Natural killer cell (primary cell): ENCODE measurements at places on chromosomes 2 and 18. TPM values are rescaled to one million over a fixed set of nuclear protein-coding genes. Genes with fewer than 3 reads are reported as not detected.

PRKAG3 gene
- total RNA-seq = not detected

SOX11 gene
- total RNA-seq = not detected

TMEM150A gene
- total RNA-seq = 10.4 TPM

CIB4 gene
- not detected for total RNA-seq

IL36B gene
- total RNA-seq = not detected

GAL3ST2 gene
- total RNA-seq = not detected

DNA sequence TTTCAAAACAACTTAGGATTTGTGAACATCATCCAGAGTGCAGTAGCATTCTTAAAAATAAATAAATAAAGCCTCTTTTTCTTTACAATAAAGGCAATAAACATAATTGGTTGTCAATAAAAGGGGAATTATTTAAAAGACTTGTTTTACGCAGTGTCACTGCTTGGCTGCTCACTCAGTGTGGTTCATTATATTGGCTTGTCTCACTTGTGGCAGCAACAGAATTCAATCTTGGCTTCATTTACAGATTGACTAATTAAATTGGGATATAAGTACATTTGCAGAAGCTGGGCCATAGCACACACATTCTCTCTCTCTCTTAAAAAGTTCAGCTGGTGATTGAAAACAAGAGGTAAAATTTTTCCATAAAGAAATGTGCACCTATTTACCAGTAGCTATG is 1027.6 kb downstream of the LRP1B start:
- no peaks in the 10 kb centered on the region for H3K4me1 ChIP-seq
- no peak overlapping the region for H3K27ac ChIP-seq
- no peak for DNase-seq
- no peaks in the 10 kb centered on the region for H3K36me3 ChIP-seq

DNA sequence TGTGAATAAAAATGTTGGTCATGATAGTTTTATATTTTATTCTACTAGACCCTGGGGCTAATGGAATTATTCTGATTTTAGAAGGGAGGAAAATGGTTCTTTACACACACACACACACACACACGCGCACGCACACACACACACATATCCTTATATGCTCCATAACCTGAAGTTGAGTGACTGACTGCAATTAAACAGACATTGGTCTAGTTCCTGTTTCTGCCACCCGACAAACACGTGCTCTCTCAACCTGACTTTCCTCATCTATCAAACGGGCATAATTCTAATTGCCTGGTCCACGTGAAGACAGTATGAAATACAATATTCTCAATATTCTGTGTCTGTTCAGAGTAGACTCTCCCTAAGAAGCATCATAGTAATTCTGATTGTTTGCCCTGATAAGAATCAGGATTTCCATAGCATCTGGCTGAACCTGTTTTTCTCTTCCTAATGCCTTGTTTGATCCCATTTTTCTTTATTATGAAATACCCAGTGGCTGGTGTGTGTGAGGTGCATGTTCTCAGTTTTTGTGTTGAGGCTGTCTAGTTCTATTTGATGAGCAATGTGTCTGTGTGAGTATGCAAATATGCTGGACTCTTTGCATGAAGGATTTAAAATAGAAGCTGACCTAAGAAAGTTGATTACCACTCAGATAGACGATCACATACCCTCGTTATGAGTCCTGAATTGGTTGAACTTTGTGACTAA is 51.0 kb downstream of the SETBP1 start:
- H3K27ac ChIP-seq = no peak overlapping the region
- no peak overlapping the region for H3K4me3 ChIP-seq
- H3K4me1 ChIP-seq = peaks cover 55% of the 10 kb centered on the region
- no peaks in the 10 kb centered on the region for H3K27me3 ChIP-seq
- no peaks in the 10 kb centered on the region for H3K36me3 ChIP-seq

GRCh38 chr18:25568986-25569385 is 217.0 kb upstream of the ZNF521 start:
- no peaks in the 10 kb centered on the region for H3K36me3 ChIP-seq
- H3K4me1 ChIP-seq = no peaks in the 10 kb centered on the region
- no peak for DNase-seq
- no peaks in the 10 kb centered on the region for H3K27me3 ChIP-seq
- no peak overlapping the region for H3K27ac ChIP-seq
- H3K4me3 ChIP-seq = no peak overlapping the region

- no peaks in the 10 kb centered on the region for H3K36me3 ChIP-seq
- no peaks in the 10 kb centered on the region for H3K4me1 ChIP-seq
- no peak overlapping the region for H3K27ac ChIP-seq
- no peak for DNase-seq
Measured at GRCh38 chr2:190023860-190024259, 38.7 kb downstream of the MSTN start.

GRCh38 chr2:52918551-52918950 is 849.1 kb upstream of the CHAC2 start:
- DNase-seq = no peak
- no peaks in the 10 kb centered on the region for H3K4me1 ChIP-seq
- no peaks in the 10 kb centered on the region for H3K36me3 ChIP-seq
- no peak overlapping the region for H3K27ac ChIP-seq
- H3K4me3 ChIP-seq = no peak overlapping the region
- H3K27me3 ChIP-seq = no peaks in the 10 kb centered on the region

DNA sequence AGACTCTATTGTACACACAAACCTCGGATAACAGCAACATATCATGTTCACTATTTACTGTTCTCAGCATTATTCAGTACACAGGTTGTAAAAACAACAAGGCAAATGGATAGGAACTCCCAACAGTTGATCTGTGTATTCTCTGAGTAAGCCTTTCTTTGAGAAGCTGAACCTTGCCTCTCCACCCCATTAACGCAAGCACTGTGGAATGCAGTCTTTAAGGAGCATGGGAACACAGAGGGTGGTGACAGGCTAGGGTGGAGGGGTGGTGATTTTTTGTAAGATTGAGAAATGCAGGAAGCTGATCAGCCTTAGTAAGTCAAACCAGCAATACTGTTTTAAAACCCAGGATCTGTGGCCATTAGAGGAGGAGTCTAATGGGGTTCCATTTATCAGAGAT is 19.6 kb upstream of the SERPINB11 start:
- no peak overlapping the region for H3K27ac ChIP-seq
- no peaks in the 10 kb centered on the region for H3K27me3 ChIP-seq
- H3K36me3 ChIP-seq = no peaks in the 10 kb centered on the region

DNA sequence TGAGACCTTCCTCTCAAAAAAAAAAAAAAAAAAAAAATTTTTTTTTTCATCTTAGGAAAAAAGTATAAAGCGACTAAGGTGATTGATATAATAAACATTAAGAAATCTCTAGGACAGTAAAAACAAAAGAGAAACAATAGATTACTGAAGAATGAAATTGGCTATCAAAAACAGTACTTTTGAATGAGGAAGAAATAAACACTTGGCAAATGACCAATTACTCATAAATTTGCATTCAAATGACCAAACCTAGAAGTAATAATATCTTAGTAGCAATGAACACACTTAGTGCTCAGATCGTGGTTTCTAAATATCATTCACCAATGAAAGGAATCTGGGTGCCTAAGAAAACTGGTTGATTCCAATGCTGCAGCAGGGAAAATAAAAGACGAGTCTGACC is 10.3 kb upstream of the SCRN3 start:
- H3K4me1 ChIP-seq = no peaks in the 10 kb centered on the region
- H3K27me3 ChIP-seq = no peaks in the 10 kb centered on the region
- H3K4me3 ChIP-seq = no peak overlapping the region
- peaks cover 52% of the 10 kb centered on the region for H3K36me3 ChIP-seq
- DNase-seq = no peak

- no peaks in the 10 kb centered on the region for H3K36me3 ChIP-seq
- no peaks in the 10 kb centered on the region for H3K27me3 ChIP-seq
- H3K4me3 ChIP-seq = no peak overlapping the region
- no peak for DNase-seq
- H3K27ac ChIP-seq = no peak overlapping the region
Measured at GRCh38 chr18:26230497-26230896, 4.3 kb downstream of the TAF4B start.

DNA sequence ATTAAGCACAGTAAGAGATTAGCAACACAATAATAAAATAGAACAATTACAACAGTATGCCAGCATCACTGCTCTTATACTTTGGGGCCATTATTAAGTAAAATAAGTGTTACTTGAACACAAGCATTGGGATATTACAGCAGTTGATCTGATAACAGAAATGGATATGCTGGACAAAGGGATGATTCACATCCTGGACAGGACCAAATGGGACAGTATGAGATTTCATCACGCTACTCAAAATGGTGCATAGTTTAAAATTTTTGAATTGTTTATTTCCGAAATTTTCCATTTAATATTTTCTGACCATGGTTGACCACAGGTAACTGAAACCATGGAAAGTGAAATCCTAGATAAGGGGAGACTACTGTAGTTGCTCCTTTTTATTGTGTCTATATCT is 138.2 kb downstream of the UBR3 start:
- H3K4me1 ChIP-seq = no peaks in the 10 kb centered on the region
- no peak overlapping the region for H3K27ac ChIP-seq
- H3K27me3 ChIP-seq = no peaks in the 10 kb centered on the region
- DNase-seq = no peak
- H3K36me3 ChIP-seq = peaks cover 7% of the 10 kb centered on the region

- H3K27me3 ChIP-seq = no peaks in the 10 kb centered on the region
- no peak overlapping the region for H3K4me3 ChIP-seq
- no peaks in the 10 kb centered on the region for H3K36me3 ChIP-seq
- peaks cover 81% of the 10 kb centered on the region for H3K4me1 ChIP-seq
Measured at GRCh38 chr2:105778080-105778607, 33.4 kb downstream of the NCK2 start.

DNA sequence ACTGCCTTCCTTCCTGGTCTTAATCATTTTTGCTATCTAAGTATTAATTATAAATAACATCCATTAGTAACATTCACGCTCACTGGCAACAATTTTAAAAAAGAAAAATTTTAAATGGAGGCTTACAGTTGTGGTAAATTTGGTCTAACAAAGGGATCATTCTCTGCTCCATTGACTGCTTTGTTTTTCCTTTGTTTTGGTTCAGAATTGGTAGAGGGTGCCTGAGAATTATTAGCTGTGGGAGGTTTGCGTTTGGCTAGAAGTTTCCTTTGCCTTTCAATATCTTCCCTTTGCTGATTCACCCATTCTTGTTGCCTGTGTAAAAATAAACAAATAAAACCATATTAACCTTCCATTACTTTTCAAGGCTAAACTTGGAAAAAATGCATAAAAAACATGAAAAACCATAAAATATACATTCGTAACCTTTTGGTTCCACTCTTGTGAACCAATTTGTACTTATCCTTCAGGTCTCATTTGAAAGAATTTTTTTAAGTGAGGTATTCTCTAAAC is 114.6 kb downstream of the TLK1 start:
- H3K27me3 ChIP-seq = no peaks in the 10 kb centered on the region
- H3K36me3 ChIP-seq = peaks cover 67% of the 10 kb centered on the region
- DNase-seq = no peak
- H3K27ac ChIP-seq = no peak overlapping the region

GRCh38 chr2:162333968-162334367 is 10.0 kb upstream of the GCA start:
- no peak overlapping the region for H3K27ac ChIP-seq
- no peak for DNase-seq
- H3K36me3 ChIP-seq = no peaks in the 10 kb centered on the region
- H3K27me3 ChIP-seq = no peaks in the 10 kb centered on the region

DNA sequence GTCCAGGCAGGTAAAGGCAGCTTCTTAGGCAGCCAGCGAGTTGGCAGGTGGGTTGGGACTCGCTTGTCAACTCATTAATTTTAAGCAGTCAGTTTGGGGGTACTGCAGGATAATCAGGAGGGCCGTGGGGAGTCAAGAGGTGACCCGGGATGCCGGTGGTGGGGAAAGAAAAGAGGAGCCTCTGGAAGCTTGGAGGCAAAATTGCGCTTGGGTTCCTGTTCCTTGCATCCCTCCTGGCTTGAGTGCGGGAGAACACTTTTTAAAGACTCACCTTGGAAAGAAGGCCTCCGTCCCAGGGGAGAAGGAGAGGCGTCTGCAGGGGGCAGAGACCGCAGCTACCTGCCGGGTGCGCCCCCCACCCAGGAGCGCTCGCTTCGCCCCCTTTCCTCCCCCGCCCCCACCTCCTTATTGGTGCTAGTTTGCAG is at the start of gene KCNJ3:
Gene KCNJ3, plus strand, starts transcription at position 400 of the 425 bp plus-strand sequence. CDS start 81 bp downstream, outside the sequence.
- no peak for DNase-seq
- H3K4me1 ChIP-seq = no peaks in the 10 kb centered on the region
- no peak within 1 kb of the TSS for H3K4me3 ChIP-seq
- H3K27me3 ChIP-seq = peaks cover 3% of the 10 kb centered on the region

GRCh38 chr2:221437056-221437455 is 135.0 kb downstream of the EPHA4 start:
- DNase-seq = no peak
- peaks cover 32% of the 10 kb centered on the region for H3K36me3 ChIP-seq
- no peak overlapping the region for H3K27ac ChIP-seq
- H3K27me3 ChIP-seq = no peaks in the 10 kb centered on the region
- H3K4me1 ChIP-seq = no peaks in the 10 kb centered on the region

DNA sequence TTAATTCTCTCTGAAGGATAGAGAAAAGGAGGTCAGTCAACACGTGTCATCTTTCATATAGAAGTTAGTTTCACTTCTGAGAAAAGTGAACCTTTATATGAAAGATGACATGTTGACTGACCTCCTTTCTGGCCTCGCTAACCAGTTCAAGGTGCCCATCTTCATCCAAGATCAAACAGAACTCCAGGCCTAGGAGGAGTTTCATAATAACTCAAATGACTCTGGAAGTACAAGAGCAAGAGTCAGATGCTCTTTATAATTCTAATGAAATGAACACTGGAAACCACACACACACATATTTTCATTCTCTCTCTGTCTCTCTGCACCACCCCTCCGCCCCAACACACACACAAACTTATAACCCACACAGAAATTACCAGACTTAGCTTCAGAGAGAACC is 16.3 kb downstream of the ANKRD44 start:
- H3K36me3 ChIP-seq = peaks cover 7% of the 10 kb centered on the region
- DNase-seq = no peak
- H3K4me3 ChIP-seq = peak overlapping the region; percentile 2
- H3K27ac ChIP-seq = peak overlapping the region; percentile 92

GRCh38 chr2:3940661-3941060 is 237.3 kb downstream of the DCDC2C start:
- no peak overlapping the region for H3K4me3 ChIP-seq
- H3K27me3 ChIP-seq = no peaks in the 10 kb centered on the region
- H3K27ac ChIP-seq = no peak overlapping the region
- H3K4me1 ChIP-seq = no peaks in the 10 kb centered on the region

- H3K4me3 ChIP-seq = peak within 1 kb of the TSS; percentile 12
- peaks cover 31% of the 10 kb centered on the region for H3K4me1 ChIP-seq
- peaks cover 67% of the 10 kb centered on the region for H3K27me3 ChIP-seq
- H3K36me3 ChIP-seq = no peaks in the 10 kb centered on the region
Measured at GRCh38 chr2:45009303-45009927, at the start of gene SIX2. SIX2 (minus strand) TSS chr2:45009452; CDS start chr2:45009110, 342 bp downstream.

- no peak overlapping the region for H3K27ac ChIP-seq
- H3K27me3 ChIP-seq = no peaks in the 10 kb centered on the region
Measured at GRCh38 chr2:121498731-121499130, 31.9 kb upstream of the RNU4ATAC start.

DNA sequence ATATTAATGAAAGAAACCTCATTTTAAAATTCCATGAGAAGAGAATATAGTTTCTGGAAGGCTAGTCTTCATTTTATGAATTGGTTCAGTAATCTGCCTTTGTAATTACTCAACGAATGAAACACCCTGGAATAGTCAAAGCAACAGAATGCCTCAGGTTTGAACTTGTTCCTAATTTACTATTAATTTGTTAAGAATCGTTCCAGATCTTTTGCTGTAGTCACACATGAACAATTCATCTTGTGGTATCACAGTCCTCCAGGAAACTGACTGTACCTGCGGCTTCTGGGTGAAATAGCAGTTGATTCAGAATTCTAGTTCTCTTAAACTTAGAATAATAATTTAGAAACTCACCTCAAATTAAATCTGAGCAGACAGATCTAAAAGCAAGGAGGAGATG is 282.7 kb upstream of the MAP2 start:
- no peak for DNase-seq
- H3K36me3 ChIP-seq = no peaks in the 10 kb centered on the region
- no peaks in the 10 kb centered on the region for H3K4me1 ChIP-seq
- H3K27me3 ChIP-seq = no peaks in the 10 kb centered on the region
- H3K4me3 ChIP-seq = no peak overlapping the region
- H3K27ac ChIP-seq = no peak overlapping the region
